Cerebellar nuclear complex (tissue), 1 donor: ENCODE measurements at places on chromosomes 12 and 14.

DNA sequence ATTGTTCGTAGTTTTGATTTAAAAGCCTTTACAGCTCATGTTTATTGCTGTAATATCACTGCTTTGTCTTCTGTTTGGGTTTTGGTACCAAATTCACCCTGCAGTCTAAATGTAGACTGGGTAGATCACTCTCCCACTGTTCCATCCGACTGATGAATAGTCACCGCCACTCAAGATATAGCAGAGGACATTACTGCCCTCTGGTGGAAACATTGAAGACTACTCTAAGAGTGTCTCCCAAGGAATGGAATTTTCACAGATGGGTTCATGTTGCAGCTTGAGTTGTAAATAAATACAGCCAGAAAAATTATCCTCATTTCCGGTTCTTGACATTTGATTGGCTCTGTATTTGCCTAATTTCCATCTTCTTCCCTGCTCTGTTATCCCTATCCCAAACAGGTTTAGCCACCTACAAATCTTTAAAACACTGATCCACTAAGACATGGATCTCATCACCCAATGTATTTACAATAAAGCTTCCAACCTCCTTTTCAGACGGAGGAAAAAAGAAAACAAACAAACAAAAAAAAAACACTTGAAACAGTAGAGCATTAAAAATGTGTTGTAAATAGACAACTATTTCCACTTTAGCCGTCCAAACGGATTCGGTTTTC is 198.3 kb upstream of the CPNE8 start:
- no peak for DNase-seq

DNA sequence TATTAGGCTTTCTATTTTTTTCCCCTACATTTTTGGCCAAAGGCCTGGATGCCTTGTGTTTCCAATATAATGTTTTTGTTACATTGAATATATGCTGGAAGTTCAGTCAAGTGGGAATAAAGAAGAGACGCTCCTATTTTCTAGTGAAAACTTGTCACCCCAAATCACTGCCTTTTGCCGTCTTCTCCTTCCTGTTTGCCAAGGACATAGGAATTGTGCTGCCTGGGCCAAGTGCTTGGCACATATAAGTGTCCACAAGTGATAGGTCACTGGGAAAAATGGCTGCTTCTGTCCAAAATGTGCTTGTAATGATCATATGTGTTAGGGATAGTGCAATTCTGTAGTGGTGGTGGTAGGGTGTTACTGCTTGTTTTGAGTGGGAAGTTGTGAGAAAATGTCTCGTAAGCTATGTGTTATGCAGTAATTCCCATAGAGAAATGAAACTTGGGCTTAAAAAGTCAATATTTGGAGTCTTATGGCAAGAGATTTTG is 11.6 kb upstream of the KCNJ8 start:
- no peak for DNase-seq

DNA sequence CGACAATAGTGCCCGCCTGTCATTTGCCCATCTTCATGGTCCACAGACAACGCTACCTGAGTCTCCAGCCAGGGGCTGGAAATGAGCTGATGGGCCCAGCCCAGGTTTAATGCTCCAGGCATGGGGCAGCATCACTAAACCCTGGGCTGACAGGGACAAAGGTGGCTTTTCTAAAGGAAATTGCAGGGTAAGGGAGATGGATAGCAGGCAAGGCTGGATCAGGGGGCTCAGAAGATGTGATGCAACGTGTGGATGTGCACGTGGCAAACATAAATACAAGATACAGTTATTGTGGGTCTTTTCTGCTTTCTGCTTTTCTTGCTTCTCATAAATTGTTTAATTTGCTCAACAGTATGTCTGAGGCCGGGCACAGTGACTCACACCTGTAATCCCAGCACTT is 3.7 kb upstream of the MMP17 start:
- DNase-seq, result no peak

GRCh38 chr12:132710043-132710404 is 618 bp upstream of the PGAM5 start:
- DNase-seq, result no peak

DNA sequence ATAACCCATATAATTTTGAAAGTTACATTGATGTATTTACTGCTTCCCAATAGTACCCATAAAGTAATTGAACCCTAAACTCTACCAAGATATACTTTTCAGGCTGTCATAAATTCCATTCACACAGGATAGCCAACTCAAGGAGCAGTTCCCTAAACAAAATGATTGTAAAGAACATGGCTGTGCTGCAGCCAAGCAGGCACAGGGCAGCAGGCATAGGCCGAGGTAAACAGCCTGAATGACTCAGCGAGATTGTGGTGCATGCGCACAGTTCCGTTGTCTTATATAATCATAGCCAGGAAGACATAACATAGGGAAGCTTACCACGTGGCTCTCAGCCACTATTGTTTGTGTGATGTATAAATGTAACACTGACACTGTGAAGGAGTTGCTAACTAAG is 344.9 kb downstream of the FSCB start:
- DNase-seq, result no peak
